ENCODE measurements at places on chromosomes 7 and 10.
A peak's percentile ranks its signal among the peaks of the same experiment; 100 is the strongest.

GRCh38 chr10:69733791-69734261, 67.9 kb upstream of the COL13A1 start:
- DNase-seq: no peak

- no peak for DNase-seq
These were observed 238.6 kb upstream of the LRRN3 start for GRCh38 chr7:110852156-110852940.

DNA sequence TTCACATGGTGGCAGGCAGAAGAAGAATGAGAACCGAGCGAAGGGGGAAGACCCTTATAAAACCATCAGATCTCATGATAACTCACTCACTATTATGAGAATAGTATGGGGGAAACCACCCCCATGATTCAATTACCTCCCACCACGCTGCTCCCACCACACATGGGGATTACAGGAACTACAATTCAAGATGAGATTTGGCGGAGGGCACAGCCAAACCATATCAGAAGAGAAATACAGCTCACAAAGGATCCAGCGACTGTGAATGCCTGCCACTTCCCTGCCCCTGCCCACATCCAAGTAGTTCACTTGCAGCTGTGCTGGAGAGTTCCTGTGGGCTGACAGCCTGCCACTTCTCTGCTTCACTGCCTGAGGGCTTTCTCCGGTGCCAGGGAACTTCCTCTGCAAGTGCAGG, 148.7 kb downstream of the C7orf25 start:
- no peak for DNase-seq

- no peak for DNase-seq
These were observed 7.0 kb downstream of the FAM53B start for GRCh38 chr10:124737221-124737620.

GRCh38 chr10:124992462-124993344, 50.8 kb downstream of the ZRANB1 start:
- DNase-seq: peak; percentile 27
